ENCODE measurements at places on chromosomes 4 and X. TPM values are rescaled to one million over a fixed set of nuclear protein-coding genes. Genes with fewer than 3 reads are reported as not detected.
A peak's percentile ranks its signal among the peaks of the same experiment; 100 is the strongest.

- no peak overlapping the region for H3K27ac ChIP-seq
- no peak overlapping the region for H3K4me3 ChIP-seq
- DNase-seq: no peak
- H3K4me1 ChIP-seq: peaks cover 12% of the 10 kb centered on the region
- peaks cover 8% of the 10 kb centered on the region for H3K36me3 ChIP-seq
These were observed 32.3 kb downstream of the HDAC8 start for GRCh38 chrX:72540318-72540717.

DNA sequence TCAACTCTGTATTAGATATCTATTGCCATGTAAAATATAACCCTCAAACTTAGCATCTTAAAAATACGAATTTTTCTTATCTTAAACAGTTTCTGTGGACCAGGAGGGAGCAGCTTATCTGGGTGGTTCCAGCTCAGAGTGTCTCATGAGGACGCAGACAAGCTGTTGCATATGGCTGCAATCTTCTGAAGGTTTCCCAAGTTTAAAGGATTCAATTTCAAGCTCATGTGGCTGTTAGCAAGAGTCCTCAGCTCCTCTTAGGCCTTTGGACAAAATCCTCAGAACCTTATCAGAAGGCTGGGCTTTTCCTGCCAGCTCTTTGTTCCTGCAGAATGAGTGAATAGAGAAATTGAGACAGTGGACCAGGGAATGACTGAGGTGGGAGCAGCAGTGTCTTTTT lies 2.8 kb upstream of the CTSO start:
- peaks cover 30% of the 10 kb centered on the region for H3K4me1 ChIP-seq
- H3K27me3 ChIP-seq: peaks cover 21% of the 10 kb centered on the region
- H3K27ac ChIP-seq: peak overlapping the region; percentile 14
- DNase-seq: no peak

Gene CDS1
- polyA plus RNA-seq: not detected

GRCh38 chr4:174423257-174423944 lies 98.9 kb downstream of the HPGD start:
- H3K36me3 ChIP-seq: no peaks in the 10 kb centered on the region
- H3K27me3 ChIP-seq: no peaks in the 10 kb centered on the region
- DNase-seq: peak; percentile 41
- H3K4me3 ChIP-seq: peak overlapping the region; percentile 71

- H3K4me3 ChIP-seq: no peak overlapping the region
- H3K27ac ChIP-seq: no peak overlapping the region
- no peaks in the 10 kb centered on the region for H3K4me1 ChIP-seq
These were observed 171.9 kb downstream of the RAB28 start for GRCh38 chr4:13312264-13312663.

- H3K27me3 ChIP-seq: no peaks in the 10 kb centered on the region
- DNase-seq: no peak
- no peaks in the 10 kb centered on the region for H3K36me3 ChIP-seq
- no peak overlapping the region for H3K4me3 ChIP-seq
- no peaks in the 10 kb centered on the region for H3K4me1 ChIP-seq
These were observed 34.8 kb downstream of the CCNQ start for GRCh38 chrX:153564047-153564606.

Measured in naive thymus-derived CD8-positive, alpha-beta T cell (primary cell).